Melanocyte of skin (primary cell): ENCODE measurements at places on chromosomes 7 and 10. TPM values are rescaled to one million over a fixed set of nuclear protein-coding genes. Genes with fewer than 3 reads are reported as not detected.

The AKR1C8 gene
- total RNA-seq, result not detected in 2 replicates

The OR2A42 gene
- total RNA-seq, result 0.36 TPM in 1 of 2 replicates, not detected in the other

The CTNNA3 gene
- 1.1 TPM in 1 of 2 replicates, not detected in the other for total RNA-seq

The NANOS1 gene
- 0.69 and 6.2 TPM in 2 replicates for total RNA-seq

The HOXA9 gene
- total RNA-seq, result not detected in 2 replicates

The VPS37D gene
- 2.9 and 3.3 TPM in 2 replicates for total RNA-seq

The RP9 gene
- 4.8 and 6.9 TPM in 2 replicates for total RNA-seq

The OLAH gene
- total RNA-seq, result under 0.01 TPM in 1 of 2 replicates, not detected in the other

The NPC1L1 gene
- total RNA-seq, result not detected in 2 replicates

The DNA2 gene
- total RNA-seq, result 5.2 and 12.0 TPM in 2 replicates

The MACROH2A2 gene
- 0.15 and 1.00 TPM in 2 replicates for total RNA-seq

The KNDC1 gene
- total RNA-seq, result 0.36 and 1.0 TPM in 2 replicates

The HKDC1 gene
- total RNA-seq, result 3.3 and 4.0 TPM in 2 replicates

The EBLN1 gene
- not detected in 2 replicates for total RNA-seq

The HOGA1 gene
- total RNA-seq, result 1.7 and 5.5 TPM in 2 replicates

The MEIG1 gene
- total RNA-seq, result not detected in 2 replicates

The GFRA1 gene
- total RNA-seq, result under 0.01 and 0.69 TPM in 2 replicates

The TUBAL3 gene
- not detected in 2 replicates for total RNA-seq
